ENCODE measurements at places on chromosomes 4 and X.

DNA sequence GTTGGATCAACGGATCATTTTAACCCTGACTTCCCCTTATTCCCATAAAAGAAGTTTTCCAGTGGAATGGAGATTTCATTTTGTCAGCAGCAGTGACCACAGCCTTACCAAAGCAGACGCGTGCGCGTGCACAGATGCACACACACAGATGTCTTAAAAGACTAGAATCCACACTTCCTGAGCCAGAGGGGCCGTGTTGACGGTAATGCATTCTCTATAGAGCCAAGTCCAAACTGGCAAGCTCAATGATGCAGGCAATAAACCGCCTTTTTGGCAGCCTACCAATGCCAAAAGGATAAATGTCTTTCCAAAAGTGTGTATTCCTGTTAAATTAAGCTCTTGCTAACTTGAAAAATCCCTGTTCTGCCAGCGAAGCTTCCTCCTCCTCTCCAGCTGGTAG lies 18.8 kb upstream of the CLDN34 start:
- DNase-seq = no peak

DNA sequence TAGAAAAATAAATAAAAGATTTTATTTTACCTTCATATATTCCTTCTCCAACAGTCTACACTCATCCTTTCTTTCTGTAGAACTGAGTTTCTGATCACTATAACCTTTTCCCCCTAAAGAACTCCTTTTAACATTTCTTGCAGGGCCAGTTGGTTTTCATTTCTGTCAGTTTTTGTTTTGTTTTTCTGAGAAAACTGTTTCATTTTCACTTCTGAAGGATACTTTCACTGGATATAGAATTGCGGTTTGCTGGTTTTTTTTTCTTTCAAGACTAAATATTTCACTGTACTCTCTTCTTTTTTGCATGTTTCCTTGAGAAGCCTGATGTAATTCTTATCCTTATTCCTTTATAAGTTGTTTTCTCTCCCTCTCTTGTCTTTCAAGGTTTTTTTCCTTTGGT lies 90.4 kb upstream of the EOLA2 start:
- no peak for DNase-seq

DNA sequence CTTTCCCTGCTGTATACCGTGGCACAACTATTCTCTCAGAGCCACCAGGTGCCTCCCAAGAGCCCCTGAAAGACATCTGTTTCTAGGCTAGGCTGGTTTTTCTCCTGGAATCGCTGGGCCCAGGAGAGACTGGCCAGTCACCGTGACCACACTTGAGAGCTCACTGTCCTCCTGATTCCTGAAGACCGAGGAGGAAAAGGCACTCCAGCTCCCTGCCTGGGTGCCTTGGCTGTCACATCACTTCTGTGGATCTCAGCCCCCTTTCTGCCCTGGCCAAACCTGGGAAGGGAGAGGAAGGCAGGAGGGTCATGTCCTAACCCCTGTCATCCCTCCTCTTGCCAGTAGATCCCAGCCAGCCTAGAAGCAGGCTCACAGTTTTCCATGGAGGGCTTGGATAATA lies 54.7 kb upstream of the LAS1L start:
- no peak for DNase-seq

- DNase-seq = no peak
Observed at GRCh38 chr4:95263960-95264359, 284.8 kb downstream of the UNC5C start.

GRCh38 chr4:93649828-93650227 lies 178.7 kb upstream of the ATOH1 start:
- DNase-seq = no peak

DNA sequence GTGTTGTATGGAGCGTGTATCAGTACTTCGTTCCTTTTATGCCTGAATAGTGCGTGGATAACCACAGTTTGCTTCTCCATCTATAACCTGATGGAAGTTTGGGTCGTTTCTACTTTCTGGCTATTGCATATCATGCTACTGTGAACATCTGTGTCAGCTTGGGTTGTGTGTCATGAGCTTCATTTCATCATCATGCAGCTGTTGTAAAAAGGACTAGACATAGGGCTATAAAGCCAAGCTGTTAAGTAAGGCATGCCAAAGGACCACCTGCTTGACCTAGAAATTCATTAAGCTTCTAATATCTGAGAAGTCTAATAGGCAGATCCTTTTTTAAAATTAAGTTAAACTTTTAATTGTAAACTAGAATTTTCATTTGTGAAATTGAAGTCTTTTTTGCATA lies 18.4 kb downstream of the SMS start:
- no peak for DNase-seq

DNA sequence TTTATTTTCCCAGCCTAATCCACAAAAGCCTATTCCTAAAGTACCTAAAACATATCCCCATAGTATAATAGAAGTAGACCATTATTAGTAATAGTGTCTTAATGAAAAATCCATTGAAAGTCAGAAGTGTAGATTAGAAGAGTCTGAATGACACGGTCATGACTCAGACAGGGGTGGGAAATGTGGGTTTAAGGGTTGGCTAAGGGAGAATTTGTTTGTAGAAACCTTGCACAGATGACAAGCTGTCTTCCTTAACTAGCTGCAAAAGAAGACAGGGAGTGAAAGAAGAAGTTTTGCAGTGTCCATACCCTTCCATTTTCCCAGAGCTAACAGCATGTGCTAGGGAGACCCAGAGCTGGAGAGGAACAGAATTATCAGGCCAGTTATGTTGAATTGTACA lies 242.7 kb upstream of the ETNPPL start:
- no peak for DNase-seq

DNA sequence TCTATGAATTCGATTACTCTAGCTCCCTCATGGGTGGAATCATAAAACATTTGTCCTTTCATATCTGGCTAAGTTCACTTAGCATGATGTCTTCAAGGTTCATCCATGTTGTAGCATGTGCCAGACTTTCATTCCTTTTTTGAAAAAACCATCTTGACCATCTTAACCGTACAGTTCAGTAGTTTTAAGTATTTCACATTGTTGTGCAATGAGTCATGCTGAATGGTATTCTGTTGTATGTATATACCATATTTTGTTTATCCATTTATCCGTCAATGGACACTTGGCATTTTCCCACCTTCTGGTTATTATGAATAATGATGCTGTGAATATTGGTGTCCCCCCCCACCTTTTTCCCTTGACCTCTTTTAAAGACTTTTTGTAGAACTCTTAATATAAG lies 72.4 kb upstream of the TLR2 start:
- no peak for DNase-seq

GRCh38 chr4:1234811-1235292 lies 14.1 kb downstream of the CTBP1 start:
- no peak for DNase-seq

DNA sequence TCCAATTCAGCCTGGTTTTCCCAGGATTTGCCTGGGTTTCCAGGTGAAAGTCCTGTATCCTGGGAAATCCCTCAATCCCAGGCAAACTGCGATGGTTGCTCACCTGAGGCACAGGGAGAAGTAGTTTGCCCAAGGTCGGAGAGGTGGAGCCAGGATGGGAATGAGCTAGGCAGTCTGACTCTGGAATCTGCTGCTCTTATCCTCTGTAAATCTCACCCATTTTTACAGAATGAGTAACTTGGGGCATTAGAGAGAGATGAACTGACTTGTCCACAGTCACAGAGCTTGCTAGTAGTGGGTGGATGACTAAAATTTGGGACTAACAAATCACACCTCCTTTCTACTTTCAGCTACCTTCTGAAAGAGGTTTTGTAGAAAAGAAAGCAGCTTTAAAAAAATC lies 9.8 kb upstream of the ARX start:
- DNase-seq = no peak

- no peak for DNase-seq
Observed at GRCh38 chrX:110418316-110419235, 59.9 kb downstream of the RTL9 start.

DNA sequence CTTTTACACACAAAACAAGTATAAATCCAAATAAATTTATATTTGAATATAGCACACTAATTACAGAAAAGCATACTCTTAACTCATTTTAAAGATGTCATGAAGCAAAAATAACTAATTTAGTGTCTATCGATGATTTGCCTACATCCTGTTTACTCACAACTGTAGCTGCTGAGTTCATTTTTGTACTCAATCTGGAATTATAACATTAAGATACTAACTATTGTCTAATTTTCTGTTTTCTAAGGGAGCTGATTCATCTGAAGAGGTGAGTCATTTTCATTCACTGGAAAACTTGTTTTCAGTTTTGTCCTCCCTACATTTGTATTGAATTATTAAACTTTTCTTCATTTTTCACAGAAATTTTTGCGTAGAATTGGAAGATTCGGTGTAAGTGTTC lies 3.7 kb downstream of the STATH start:
- no peak for DNase-seq

GRCh38 chr4:168739886-168740285 lies 243.0 kb downstream of the PALLD start:
- no peak for DNase-seq

DNA sequence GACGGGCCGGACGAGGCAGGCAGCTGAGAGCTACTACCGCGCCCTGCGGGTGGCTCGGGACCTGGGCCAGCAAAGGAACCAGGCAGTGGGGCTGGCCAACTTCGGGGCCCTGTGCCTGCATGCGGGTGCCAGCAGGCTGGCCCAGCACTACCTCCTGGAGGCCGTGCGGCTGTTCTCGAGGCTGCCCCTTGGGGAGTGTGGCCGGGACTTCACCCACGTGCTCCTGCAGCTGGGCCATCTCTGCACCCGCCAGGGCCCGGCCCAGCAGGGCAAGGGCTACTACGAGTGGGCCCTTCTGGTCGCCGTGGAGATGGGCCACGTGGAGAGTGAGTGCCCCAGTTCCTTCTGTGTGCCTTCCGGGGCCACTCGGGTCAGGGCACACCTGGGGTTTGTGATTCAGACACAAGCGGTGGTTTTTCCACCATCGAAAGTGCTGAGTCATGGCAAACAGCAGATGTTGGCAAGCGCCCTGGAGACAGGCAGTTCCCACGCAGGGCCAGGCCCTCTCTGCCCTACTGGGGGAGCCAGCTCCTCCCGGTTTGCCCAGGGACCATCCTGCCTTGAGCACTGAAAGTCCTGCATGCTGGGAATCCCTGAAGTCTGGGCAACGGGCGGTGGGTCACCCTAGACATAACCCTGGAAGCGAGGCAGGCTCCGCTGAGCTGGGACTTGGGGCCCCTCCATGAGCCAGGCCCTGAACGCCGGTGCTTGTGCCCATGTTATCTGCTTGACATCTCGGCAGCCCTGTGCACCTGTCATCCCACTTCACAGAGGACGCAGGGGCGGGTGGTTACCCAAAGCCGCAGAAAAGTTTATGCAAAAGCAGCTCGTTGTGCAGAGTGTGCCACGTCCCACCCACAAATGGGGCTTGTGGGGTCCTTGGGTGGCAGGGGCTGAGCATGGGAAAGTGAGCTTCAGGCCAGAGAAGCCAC lies 29.5 kb downstream of the SH3TC1 start:
- peak; percentile 7 for DNase-seq

All from stimulated activated CD8-positive, alpha-beta memory T cell treated with anti-CD3 and anti-CD28 coated beads, Interleukin-2, amount 100 ng/mL, for 1 hour (primary cell).